ENCODE measurements at places on chromosomes 5 and 9.

GRCh38 chr9:131308452-131308851 lies 18.9 kb downstream of the PLPP7 start:
- H3K36me3 ChIP-seq, result no peaks in the 10 kb centered on the region
- H3K27me3 ChIP-seq, result no peaks in the 10 kb centered on the region
- no peak overlapping the region for H3K4me3 ChIP-seq
- peaks cover 18% of the 10 kb centered on the region for H3K4me1 ChIP-seq

DNA sequence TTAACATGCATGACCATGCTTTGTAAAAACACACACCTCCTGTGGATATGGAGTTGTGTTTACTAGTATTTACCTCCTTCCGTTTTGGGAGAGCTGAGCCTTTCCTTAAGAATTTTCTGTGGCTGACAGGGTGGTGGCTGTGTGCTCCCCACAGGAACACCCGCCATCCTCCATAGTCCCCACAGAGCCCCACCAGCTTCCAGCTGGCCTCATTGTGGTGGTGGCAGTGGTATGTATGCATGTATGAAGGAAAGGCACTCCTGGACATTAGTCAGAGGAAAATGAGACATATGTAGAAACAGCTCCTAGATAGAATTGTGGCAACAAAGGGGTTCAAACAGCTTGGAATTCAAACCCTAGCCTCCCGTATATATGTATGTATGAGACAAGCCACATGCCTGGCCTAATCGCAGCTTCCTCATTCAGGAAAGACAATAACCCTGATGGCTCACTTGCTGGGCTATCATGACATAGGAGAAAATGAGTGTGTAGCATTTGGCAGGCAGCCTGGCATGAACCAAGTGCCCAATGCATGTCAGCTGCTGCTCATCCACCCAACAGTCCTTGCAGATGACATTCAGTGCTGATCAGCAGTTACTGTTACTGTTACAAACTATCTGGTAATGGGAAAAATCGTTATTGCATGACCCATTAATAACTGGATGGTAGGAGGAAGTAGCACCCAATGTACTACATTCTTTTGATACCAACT lies 459.7 kb downstream of the EBF1 start:
- H3K36me3 ChIP-seq, result no peaks in the 10 kb centered on the region
- H3K27me3 ChIP-seq, result no peaks in the 10 kb centered on the region
- H3K27ac ChIP-seq, result no peak overlapping the region
- DNase-seq, result no peak
- no peaks in the 10 kb centered on the region for H3K4me1 ChIP-seq

DNA sequence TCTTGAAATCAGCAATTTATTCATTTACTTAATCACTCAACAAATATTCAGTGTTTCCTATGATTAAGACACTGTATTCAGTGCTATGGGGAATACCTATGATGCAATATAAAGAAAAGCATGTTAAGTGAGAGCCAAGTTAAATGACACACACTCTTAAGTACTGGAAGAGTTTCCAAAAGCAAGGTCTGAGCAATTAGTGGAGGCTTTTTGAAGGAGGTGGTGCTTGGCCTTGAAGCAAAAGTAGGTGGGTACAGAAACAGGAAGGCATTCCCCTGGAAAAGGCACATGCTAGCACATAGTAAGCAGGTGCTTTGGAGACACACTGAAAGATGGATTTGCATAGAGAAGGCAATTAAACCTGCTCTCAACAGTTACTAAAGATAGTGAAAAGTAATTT lies 4.0 kb downstream of the TSLP start:
- no peaks in the 10 kb centered on the region for H3K4me1 ChIP-seq
- H3K36me3 ChIP-seq, result no peaks in the 10 kb centered on the region
- H3K27ac ChIP-seq, result no peak overlapping the region
- no peak overlapping the region for H3K4me3 ChIP-seq
- H3K27me3 ChIP-seq, result peaks cover 14% of the 10 kb centered on the region

DNA sequence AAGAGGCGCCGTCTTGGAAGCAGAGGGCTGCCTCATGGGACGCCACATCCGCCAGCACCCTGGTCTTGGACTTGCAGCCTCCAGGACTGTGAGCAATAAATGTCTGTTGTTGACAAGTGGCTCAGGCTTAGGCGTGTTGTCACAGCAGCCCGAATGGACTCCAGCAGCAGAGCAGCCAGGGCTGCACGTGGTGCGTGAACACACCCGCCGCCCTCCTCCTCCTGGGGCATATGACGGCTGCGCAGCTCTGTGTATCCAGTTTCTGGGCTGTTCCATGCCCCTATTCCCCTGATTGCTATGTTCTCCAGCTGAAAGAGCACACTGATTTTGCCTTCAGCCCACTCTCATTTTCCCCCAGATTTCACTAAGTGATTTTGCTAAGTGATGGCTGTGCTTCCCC lies 36.0 kb upstream of the CLPTM1L start:
- no peak for DNase-seq
- H3K36me3 ChIP-seq, result no peaks in the 10 kb centered on the region
- no peak overlapping the region for H3K27ac ChIP-seq

- no peaks in the 10 kb centered on the region for H3K27me3 ChIP-seq
- H3K36me3 ChIP-seq, result no peaks in the 10 kb centered on the region
- no peak for DNase-seq
- H3K4me3 ChIP-seq, result no peak overlapping the region
- no peak overlapping the region for H3K27ac ChIP-seq
These were observed 24.1 kb downstream of the BICD2 start for GRCh38 chr9:92740446-92740961.

GRCh38 chr9:121367306-121368137 lies 2.5 kb downstream of the STOM start:
- H3K27me3 ChIP-seq, result no peaks in the 10 kb centered on the region
- peak overlapping the region; percentile 97 for H3K4me3 ChIP-seq
- DNase-seq, result no peak
- H3K4me1 ChIP-seq, result peaks cover 6% of the 10 kb centered on the region

GRCh38 chr9:88802533-88802932 lies 188.7 kb upstream of the S1PR3 start:
- H3K36me3 ChIP-seq, result no peaks in the 10 kb centered on the region
- H3K27ac ChIP-seq, result no peak overlapping the region
- no peak overlapping the region for H3K4me3 ChIP-seq
- DNase-seq, result no peak
- H3K27me3 ChIP-seq, result peaks cover 15% of the 10 kb centered on the region

- DNase-seq, result no peak
- no peaks in the 10 kb centered on the region for H3K36me3 ChIP-seq
- no peaks in the 10 kb centered on the region for H3K4me1 ChIP-seq
- H3K4me3 ChIP-seq, result no peak overlapping the region
- no peak overlapping the region for H3K27ac ChIP-seq
These were observed 481.5 kb upstream of the TUSC1 start for GRCh38 chr9:26159575-26160392.

GRCh38 chr9:88537761-88538091 lies 2.7 kb downstream of the NXNL2 start:
- H3K27me3 ChIP-seq, result no peaks in the 10 kb centered on the region
- peaks cover 8% of the 10 kb centered on the region for H3K4me1 ChIP-seq
- DNase-seq, result no peak
- H3K27ac ChIP-seq, result no peak overlapping the region
- H3K36me3 ChIP-seq, result no peaks in the 10 kb centered on the region
- H3K4me3 ChIP-seq, result no peak overlapping the region

GRCh38 chr9:76027416-76027815 lies 136.9 kb downstream of the PCSK5 start:
- no peaks in the 10 kb centered on the region for H3K36me3 ChIP-seq
- no peaks in the 10 kb centered on the region for H3K27me3 ChIP-seq
- no peak overlapping the region for H3K4me3 ChIP-seq
- no peak for DNase-seq

DNA sequence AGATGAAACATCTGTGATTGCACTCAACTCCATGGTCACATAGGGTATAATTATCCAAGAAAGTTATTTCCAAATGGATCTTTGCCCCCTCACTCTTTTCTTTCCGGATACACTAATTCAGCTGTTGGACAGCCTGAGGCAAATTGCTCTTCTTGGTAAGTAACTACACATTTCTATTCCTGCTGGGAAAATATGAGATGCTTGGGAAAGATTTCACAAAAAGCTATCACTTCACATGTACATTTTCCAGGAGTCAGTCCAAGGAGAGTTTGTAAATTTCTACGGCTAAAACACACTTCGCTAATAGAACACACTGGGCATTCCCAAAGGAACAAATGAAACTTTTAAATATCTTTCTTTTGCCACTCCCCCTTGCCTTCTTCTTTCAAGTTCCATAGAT lies 123.0 kb upstream of the GRIA1 start:
- no peaks in the 10 kb centered on the region for H3K4me1 ChIP-seq
- H3K27ac ChIP-seq, result no peak overlapping the region
- no peaks in the 10 kb centered on the region for H3K36me3 ChIP-seq
- DNase-seq, result no peak

GRCh38 chr5:116313366-116313765 lies 228.5 kb downstream of the COMMD10 start:
- no peak overlapping the region for H3K27ac ChIP-seq
- no peaks in the 10 kb centered on the region for H3K36me3 ChIP-seq
- H3K4me3 ChIP-seq, result no peak overlapping the region
- DNase-seq, result no peak
- peaks cover 3% of the 10 kb centered on the region for H3K4me1 ChIP-seq
- no peaks in the 10 kb centered on the region for H3K27me3 ChIP-seq

- no peaks in the 10 kb centered on the region for H3K4me1 ChIP-seq
- H3K4me3 ChIP-seq, result no peak overlapping the region
- no peak for DNase-seq
- no peaks in the 10 kb centered on the region for H3K36me3 ChIP-seq
These were observed 68.7 kb downstream of the RETREG1 start for GRCh38 chr5:16548115-16548514.

GRCh38 chr5:150637245-150638052 lies 3.0 kb upstream of the SYNPO start:
- no peaks in the 10 kb centered on the region for H3K4me1 ChIP-seq
- DNase-seq, result no peak
- no peak overlapping the region for H3K27ac ChIP-seq
- no peak overlapping the region for H3K4me3 ChIP-seq

- H3K36me3 ChIP-seq, result no peaks in the 10 kb centered on the region
- no peak overlapping the region for H3K27ac ChIP-seq
- H3K4me1 ChIP-seq, result no peaks in the 10 kb centered on the region
- H3K27me3 ChIP-seq, result peaks cover 33% of the 10 kb centered on the region
- no peak overlapping the region for H3K4me3 ChIP-seq
- no peak for DNase-seq
These were observed 1.7 kb upstream of the HTR1A start for GRCh38 chr5:63963926-63964325.

- peaks cover 23% of the 10 kb centered on the region for H3K36me3 ChIP-seq
- no peaks in the 10 kb centered on the region for H3K27me3 ChIP-seq
- peak; percentile 59 for DNase-seq
- no peak overlapping the region for H3K4me3 ChIP-seq
These were observed 27.6 kb downstream of the AQP7 start for GRCh38 chr9:33374634-33375237.

GRCh38 chr5:73564675-73565074 lies 764 bp downstream of the ANKRA2 start:
- H3K27me3 ChIP-seq, result no peaks in the 10 kb centered on the region
- peak; percentile 17 for DNase-seq
- H3K4me3 ChIP-seq, result peak overlapping the region; percentile 93
- H3K27ac ChIP-seq, result peak overlapping the region; percentile 96

DNA sequence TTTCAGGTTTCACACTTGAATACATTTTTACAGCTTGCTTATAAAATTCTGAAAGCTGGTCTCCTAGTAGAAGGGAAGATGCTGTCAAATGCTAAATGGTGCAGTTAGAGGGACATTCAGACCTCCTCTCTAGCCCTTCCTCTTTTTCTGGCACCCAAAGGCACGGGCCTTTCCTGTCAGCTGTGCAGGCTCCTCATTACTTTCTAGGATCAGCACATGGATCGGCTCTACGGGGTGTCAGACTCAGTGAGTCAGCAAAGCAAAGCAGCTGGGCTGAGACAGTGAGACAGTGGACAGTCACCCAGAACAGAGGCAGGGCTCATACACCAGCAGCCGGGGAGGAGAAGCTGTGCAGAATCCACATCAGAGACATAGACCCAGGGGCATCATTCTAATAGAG lies 80.0 kb upstream of the TNC start:
- no peak for DNase-seq
- no peaks in the 10 kb centered on the region for H3K4me1 ChIP-seq
- H3K36me3 ChIP-seq, result no peaks in the 10 kb centered on the region
- no peak overlapping the region for H3K4me3 ChIP-seq
- H3K27me3 ChIP-seq, result no peaks in the 10 kb centered on the region
- H3K27ac ChIP-seq, result no peak overlapping the region

- no peaks in the 10 kb centered on the region for H3K27me3 ChIP-seq
- H3K27ac ChIP-seq, result no peak overlapping the region
- no peaks in the 10 kb centered on the region for H3K36me3 ChIP-seq
These were observed 116.6 kb downstream of the NMUR2 start for GRCh38 chr5:152288499-152288898.

DNA sequence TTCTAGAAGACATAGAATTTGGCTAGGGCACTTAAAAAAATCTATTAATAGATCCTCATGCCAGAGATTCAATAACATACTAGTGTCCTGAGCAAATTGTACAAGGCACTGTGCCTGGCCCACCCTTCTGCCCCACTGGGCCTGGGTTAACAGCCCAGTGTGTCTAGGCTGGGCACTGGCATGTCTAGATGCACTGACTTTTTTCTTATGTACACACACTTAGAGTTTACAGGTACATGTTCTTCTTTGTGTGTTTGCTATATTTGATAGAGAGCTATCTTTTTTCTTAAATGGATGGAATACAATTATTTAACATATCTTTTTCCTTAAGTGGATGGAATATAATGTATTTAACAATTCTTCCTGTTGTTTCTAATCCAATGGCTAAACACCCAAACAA lies 241.5 kb downstream of the AUH start:
- no peak overlapping the region for H3K4me3 ChIP-seq
- DNase-seq, result no peak
- no peaks in the 10 kb centered on the region for H3K4me1 ChIP-seq
- no peaks in the 10 kb centered on the region for H3K36me3 ChIP-seq
- no peak overlapping the region for H3K27ac ChIP-seq

- no peak overlapping the region for H3K4me3 ChIP-seq
- no peak for DNase-seq
- no peaks in the 10 kb centered on the region for H3K27me3 ChIP-seq
- no peaks in the 10 kb centered on the region for H3K36me3 ChIP-seq
- H3K27ac ChIP-seq, result no peak overlapping the region
These were observed 456.5 kb upstream of the ZNF608 start for GRCh38 chr5:125202871-125203438.

DNA sequence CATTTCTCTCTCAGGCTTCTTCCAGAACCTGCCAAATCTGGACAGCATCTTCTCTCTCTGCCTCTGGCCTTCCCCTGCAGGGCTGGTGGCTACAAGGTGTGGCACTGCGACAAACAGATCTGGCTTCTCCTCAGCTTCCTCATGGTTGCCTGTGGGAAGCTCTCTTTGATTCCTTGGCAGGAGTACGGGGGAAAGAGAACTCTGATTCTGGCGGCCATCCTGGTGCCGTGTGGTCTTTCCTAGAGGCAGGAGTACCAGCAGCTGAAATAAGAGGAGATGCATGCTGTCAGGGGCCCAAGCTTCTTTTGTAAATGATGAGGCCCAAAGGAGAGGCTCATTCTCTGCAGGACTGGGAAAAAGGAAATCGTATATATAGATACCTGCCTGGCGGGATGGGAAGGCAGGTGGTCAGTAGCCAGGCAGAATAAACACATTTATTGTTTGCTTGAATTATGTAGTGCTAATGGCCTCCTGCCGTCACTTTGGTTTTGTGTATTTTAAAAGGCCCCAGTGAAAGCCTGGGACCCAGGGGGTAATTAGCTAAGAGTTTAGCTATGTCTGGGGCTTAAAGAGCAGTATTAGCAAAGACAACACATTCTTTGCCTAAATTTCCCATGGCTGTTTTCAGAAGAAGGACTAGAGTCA lies at the start of gene CER1:
Gene CER1, minus strand, starts transcription at position 343 of the 645 bp plus-strand sequence. Its CDS starts 61 bp downstream, at position 282.
- no peak within 1 kb of the TSS for H3K4me3 ChIP-seq
- H3K27ac ChIP-seq, result no peak within 1 kb of the TSS
- H3K4me1 ChIP-seq, result no peaks in the 10 kb centered on the region
- H3K36me3 ChIP-seq, result no peaks in the 10 kb centered on the region
- no peak for DNase-seq

All from T-cell (primary cell).